ENCODE measurements at places on chromosomes 6 and 20.

DNA sequence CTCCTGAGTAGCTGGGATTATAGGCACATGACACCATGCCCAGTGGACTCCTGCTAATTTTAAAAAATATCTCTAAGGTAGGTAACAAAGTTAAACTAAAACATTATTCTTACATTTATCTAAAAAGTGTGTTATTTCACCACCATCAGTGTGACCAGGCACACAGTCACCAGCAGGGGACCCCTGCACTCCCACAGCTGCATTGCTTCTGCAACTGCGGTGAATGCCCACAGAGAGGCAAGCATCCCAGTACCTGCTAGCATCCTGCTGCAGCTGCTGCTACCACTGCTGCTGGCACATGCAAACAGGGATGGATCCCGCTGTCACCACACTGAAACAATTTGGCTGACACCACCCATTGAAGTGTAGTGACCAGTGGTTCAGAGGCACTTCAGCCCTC is 21.9 kb upstream of the EPB41L2 start:
- DNase-seq, result no peak

DNA sequence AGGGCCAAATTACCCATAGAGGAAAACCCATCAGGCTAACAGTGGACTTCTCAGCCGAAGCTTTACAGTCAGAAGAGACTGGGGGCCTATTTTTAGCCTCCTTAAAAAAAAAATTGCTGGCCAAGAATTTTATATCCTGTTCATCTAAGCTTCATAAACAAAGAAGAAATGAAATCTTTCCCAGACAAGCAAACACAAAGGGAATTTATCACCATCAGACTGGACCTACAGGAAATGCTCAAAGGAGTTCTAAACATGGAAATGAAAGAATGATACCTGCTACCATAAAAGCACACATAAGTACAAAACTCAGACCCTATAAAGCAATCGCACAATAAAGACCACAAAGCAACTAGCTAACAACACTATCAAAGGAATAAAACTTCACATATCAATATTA is 19.3 kb downstream of the DTNBP1 start:
- no peak for DNase-seq

DNA sequence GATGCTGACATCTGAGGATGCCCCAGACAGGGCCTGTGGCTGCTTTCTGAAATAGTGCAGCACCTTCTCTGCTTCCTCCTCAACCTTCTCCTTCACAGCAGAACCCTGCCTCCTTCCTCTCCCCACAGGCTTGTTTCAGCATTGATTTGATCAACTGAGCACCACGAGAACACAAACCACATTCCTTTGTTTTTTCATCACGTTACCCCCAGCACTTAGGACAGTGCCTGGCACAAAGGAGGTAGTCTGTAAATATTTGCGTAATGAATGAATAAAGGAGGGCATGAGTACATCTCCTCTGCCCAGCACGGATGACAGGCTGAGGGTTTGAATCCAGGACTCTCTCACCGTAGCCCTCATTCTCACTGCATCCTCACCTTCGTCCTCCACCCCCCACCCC is 21.3 kb upstream of the WFDC2 start:
- DNase-seq, result no peak

- DNase-seq, result no peak
Observed at GRCh38 chr6:152272486-152272885, 364.7 kb downstream of the SYNE1 start.

DNA sequence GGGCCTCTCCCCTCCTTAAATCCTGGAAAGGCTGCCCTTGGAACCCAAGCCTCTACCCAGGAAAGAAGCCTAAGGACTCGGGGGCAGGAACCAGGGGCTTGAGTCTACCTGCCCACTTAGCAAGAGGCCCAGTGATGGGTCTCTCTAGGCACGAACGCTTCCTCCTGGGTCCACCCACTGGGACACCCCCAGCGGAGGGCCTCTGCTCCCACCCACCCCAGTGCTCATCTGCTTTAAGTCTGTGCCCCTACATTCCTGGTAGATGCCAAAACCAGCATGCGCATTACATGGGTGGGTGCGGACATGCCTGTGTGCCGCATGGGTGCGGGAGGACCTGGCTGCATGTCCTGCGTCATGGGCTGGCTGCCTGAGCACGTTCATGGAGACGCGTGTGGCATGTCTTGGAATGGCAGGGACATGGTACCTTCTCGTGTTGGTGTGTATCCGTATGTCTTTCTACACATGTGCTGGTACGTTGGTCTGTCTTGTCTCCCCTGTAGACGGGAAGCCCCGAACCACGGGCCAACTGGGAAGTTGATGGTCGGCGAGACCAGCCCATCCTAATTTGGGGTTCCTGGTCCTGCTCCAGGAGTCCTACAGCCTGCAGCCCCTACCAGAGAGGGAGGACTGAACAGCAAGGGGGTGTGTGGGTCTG is 29.3 kb downstream of the SNPH start:
- no peak for DNase-seq

GRCh38 chr20:54557806-54558590 is 82.6 kb downstream of the DOK5 start:
- DNase-seq, result peak; percentile 76

- peak; percentile 31 for DNase-seq
Observed at GRCh38 chr6:28867086-28867409, 56.7 kb downstream of the TRIM27 start.

DNA sequence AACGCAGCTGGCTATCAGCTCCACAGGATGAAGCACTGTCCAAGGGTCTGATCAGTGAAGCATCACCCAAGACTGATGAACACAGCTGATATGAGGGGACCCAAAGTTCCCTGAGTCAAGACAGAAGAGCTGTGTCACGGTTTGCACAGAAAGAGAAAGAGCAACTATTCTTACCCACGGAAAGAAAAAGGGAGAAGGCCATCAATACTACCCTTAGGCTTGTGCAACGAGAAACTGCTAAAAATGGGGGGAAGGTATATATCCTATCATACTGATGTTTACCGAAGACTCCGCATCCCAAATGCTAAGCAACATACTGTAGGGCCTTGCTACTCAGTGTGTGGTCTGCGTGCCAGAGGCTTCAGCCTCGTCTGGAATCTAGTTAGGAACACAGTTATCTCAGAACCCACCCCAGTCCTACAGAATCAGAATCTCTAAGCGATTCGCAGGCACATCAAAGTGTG is 665 bp downstream of the FASTKD5 start:
- DNase-seq, result peak; percentile 18

DNA sequence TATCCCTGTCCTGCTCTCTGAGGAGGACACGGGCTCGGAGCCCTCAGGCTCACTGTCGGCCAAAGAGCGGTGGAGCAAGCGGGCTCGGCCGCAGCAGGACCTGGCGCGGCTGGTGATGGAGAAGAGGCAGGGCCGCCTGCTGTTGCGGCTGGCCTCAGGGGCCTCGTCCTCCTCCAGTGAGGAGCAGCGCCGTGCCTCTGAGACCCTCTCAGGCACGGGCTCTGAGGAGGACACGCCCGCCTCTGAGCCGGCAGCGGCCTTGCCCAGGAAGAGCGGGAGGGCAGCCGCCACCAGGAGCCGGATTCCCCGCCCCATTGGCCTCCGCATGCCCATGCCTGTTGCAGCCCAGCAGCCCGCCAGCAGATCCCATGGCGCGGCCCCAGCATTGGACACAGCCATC is 14.2 kb upstream of the SLC22A7 start:
- DNase-seq, result no peak

DNA sequence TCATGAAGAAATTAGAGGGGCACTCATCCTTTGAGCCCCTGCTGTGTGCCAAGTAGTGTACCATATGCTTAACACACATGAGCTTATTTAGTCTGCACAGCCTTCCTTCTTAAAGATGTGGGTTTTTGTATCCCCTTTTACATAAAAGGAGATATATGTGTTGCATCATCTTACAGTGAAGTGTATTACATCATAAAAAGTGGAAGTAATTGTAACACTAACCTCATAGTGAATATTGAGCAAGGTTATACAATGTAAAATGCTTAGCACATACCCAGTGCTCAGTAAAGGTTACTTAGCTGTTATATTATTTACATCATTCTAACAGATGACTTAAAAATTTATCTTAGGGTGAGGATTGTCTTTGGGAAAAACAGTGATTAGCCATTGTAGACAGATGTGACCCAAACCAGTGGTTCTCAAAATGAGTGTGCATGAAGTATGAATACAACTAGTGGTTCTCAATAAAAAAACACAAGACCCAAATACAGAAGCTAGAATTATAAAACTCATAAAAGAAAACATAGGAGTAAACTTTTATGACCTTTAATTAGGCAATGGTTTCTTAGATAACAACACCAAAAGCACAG is 3.8 kb upstream of the PIGU start:
- DNase-seq, result no peak

DNA sequence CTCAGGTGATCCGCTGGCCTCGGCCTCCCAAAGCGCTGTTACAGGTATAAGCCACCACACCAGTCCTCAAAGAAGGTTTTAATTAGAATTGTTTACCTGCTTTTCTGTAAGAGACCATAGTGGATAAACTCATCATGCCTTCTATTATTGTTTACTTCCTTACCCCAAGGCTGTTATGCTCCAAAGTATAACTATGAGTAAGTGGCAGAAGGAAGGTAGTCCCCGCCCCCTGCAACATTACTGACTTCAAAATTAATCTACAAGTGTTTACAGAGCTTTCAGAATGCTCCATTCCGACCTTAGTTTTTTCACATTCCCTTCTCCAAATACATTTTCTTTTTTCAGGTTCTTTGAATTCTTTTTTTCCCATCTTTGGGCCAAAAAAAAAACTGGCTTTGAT is 480.5 kb upstream of the NOX3 start:
- DNase-seq, result no peak

DNA sequence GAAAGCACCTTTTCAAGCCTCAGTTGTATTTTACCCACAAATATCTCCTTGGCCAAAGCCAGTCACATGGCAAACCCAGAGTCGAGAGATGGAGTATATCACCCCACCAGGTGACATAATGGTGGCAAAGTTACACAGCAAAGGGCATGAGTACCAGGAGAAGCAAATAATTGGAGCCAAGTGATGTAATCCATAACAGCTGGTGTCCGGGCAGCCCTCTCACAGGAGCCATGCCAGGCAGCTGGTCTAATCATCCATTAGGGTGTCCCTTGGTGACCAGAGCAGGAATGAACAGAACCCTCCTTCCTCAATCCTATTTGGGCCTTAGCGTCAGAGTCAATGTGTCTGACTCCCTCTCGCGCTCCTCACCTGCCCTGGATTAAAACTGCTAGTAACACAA is 272.1 kb downstream of the LRFN2 start:
- DNase-seq, result no peak

DNA sequence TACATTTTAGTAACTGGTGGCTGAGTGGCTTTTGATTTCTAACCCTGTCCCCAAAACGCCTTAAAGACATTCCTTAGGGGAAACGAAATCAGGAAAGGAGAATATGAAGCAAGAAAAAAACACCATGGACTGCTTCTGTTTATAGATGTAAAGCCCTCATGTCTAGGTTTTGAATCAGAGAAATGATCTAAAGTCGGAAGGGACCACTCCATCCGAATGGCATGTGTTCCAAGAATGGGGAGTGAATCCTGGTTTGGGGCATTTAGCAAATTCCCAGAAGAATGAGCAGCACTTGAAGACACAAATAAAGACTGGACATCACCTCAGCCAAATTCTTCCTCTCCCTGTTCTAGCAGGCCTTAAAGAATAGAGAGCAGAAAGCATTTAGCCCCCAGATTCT is 65.6 kb downstream of the CAP2 start:
- no peak for DNase-seq

- no peak for DNase-seq
Observed at GRCh38 chr6:103504501-103505154, 1355.1 kb downstream of the HACE1 start.

DNA sequence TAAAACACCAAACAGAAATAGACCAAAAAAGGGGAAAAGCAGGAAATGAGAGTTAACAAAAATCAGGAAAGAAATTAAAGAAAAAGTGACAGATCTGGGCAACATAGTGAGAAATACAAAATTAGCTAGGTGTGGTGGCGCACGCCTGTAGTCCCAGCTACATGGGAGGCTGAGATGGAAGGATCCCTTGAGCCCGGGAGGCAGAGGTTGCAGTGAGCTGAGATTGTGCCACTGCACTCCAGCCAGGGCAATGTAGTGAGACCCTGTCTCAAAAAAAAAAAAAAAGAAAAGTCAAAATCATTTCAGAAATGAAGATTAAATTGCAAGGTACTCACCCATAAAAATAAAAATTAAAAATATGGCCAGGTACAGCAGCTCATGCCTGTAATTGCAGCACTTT is 13.0 kb upstream of the GRM4 start:
- no peak for DNase-seq

Measured in fibroblast of skin of right biceps (primary cell).